ENCODE measurements at places on chromosomes 16 and 17. TPM values are rescaled to one million over a fixed set of nuclear protein-coding genes. Genes with fewer than 3 reads are reported as not detected.

RETREG3 gene
- polyA plus RNA-seq, result 52.8 TPM

MC1R gene
- polyA plus RNA-seq, result 2.2 TPM

TSEN54 gene
- 41.9 TPM for polyA plus RNA-seq

GRCh38 chr16:23729503-23730424 is 16.7 kb upstream of the ERN2 start:
- no peak for DNase-seq

CHAD gene
- polyA plus RNA-seq, result 3.2 TPM

DNA sequence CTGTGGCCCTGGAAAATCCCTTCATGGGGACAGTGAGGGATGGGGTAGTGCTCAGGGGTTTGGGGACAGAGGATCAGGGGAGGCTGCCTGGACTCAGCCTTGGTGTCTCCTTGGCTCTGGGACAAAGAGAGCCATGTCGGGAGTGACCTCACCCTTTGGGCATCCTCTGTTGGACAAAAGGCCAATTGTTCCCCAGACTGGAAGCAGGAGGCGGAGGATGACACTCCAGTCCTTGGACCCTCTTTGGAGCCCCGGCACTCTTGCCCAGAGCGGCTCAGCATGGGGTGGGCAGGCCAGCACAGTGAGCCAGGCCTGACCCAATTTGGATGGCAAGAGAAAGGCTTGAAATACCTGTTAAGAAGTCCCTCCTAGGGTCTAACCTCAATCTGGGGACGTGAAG is 39.4 kb upstream of the PHB1 start:
- DNase-seq, result no peak

PDXDC1 gene
- 52.8 TPM for polyA plus RNA-seq

NAE1 gene
- polyA plus RNA-seq, result 91.5 TPM

- no peak for DNase-seq
These were observed 387.2 kb downstream of the NPIPA8 start for GRCh38 chr16:17949141-17949981.

- no peak for DNase-seq
These were observed 100.0 kb downstream of the WWOX start for GRCh38 chr16:78199325-78200022.

- no peak for DNase-seq
These were observed 31.3 kb downstream of the ARHGAP23 start for GRCh38 chr17:38459567-38459966.

KRT33A gene
- polyA plus RNA-seq, result not detected

GRCh38 chr16:67775273-67775672 is 31.1 kb downstream of the RANBP10 start:
- no peak for DNase-seq

DNA sequence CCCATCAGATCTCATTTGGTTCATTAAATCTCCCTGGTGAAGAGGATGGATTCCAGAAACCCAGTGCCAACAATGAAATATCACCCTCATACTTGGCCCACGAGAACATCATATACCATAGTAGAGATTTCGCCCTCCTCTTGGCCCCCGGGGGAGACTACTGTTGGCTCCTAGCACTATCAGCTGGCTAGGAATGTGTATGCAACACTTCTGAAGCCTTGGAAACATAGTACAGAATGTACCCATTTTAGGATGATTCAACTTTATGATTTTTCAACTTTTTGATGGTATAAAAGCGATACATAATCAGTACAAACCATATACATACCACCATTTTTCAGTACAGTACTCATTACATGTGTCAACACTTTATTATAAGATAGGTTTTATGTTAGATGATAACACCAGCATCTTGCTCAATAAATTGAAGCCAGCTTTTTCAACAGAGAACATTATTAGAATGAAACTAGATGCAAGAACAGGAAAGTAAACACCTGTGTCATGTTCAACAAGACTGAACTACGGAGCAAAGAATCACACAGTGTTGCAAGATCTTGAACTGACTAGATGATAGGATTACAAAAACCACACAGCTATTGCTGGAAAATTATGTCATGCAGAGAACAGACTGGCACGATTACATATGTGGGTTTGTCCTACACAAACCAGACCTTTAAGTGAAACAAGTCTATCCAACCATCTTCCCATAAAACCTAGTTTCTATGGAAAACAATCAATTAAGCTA is 17.2 kb downstream of the RSL1D1 start:
- no peak for DNase-seq

DNA sequence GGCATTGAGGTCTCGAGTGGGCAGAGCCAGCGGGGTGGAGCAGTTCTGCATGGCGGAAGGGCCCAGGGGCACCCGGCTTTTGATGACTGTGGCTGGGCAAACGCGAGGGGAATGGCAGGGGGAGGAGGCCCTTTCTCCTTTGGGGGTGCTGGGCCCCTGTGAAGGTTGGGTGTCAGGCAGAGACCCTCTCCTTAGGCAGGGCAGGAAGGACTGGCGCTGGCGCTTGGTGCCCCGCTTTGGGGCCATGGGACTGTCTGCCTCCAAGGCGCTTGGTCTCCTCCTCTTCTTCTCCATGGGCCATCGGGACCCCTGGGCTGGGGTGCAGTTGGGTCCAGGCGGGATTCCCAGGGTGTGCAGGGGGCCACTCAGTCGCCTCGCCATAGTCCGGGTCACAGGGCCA is 12.8 kb upstream of the GFAP start:
- DNase-seq, result no peak

DNA sequence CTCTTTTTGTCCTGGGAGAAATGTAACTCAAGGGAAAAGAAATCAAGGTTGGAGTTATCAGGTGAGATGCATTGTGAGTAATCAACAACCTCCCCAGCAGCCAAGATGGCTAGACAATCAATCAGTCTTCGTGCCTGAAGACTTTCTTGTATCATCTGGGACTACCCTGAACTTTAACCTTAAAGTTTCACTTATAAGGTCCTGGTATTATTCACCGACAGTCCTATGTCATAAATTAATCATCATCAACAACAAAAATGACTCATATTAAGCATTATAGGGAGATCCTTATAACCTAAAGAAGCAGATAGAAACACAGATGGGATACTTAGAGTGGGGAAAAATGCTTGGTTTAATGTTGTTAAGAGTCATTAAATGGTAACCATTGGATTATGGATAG is 7.7 kb upstream of the TEKT3 start:
- no peak for DNase-seq

DNA sequence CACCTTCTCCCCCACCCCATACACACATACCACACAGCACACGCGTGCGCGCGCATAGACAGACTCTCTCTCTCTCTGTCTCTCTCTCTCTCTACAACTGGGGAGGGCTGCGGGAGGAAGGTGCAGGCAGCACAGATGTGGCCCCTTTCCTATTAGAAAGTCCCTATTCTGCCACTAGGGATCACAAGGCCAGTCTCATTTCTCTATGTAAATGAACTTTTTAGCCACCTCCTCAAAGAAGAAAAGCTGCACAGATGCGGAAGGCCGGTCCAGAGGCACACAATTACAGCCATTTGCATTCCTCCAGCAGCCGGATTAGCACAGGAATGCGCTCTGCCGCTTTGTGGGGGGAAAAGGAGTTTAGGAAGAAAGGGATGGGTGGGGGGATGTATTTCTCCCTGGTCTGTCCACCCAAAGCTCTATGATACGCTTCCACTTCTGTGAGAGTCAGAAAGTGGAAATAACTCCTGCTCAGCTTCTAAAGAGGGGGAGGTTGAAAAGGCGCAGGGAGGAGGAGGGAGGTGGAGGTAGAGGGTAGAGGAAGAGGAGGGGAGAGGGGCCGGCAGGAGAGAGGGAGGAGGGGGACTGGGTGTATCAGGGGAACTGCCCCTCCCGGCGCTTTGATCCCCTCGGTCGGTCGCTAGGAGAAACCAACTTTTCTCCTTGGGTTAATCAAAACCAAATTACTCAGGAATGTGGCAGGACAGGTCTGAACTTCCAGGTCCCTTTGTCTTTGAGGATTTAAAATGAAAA is 11.7 kb downstream of the ZFHX3 start:
- DNase-seq, result no peak

GRCh38 chr17:82923366-82924113 is 83.7 kb upstream of the ZNF750 start:
- DNase-seq, result no peak

- no peak for DNase-seq
These were observed 71.7 kb downstream of the CDC27 start for GRCh38 chr17:47117386-47117785.
